ENCODE measurements at places on chromosomes 2 and 18. TPM values are rescaled to one million over a fixed set of nuclear protein-coding genes. Genes with fewer than 3 reads are reported as not detected.

- no peak for DNase-seq
These were observed 474.7 kb upstream of the HS6ST1 start for GRCh38 chr2:128793404-128793803.

DNA sequence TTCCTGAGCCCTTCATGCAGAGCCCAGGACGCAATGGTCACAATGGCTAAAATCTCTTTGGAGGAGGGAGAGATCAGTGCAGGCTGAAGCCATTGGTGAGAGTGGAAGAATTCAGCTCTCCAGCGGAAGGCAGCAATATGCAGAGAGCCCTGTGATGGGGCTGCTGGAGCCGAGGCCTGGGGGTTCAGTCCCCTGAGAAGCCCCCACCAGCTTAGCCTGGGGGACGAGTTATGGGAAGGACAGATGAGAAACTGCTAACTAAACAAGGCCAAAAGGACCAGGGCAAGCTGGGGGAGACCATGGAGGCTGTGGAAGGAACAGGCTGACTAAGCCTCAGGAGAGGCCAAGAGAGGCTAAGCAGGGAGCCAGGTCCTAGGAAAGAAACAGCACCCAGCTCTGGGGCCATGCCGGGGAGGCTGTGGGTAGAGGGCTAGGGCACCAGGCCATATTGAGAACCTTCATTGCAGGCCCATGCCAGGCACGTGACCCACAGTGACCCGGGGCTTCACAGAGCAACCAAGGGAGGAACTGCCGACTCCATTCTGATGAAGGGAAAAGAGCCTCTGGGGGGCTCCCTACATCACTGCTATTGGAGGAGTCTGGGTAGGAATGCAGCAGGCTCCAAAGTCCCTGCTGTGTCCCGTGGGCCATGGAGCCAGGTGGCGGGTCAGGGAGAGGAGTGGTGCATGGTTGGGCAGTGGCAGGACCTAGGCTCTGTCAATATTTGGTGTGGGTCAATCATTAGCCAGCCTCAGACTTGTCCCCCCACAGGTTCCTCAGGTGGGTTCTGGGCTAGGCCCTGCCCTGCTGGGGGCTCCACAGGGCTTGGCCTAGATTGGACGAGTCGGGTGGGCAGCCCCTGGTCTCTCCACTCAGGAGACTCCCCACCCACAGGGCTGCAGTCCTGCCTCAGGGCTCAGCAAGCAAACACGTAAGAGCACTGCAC, 19.8 kb downstream of the PROC start:
- DNase-seq = no peak

- peak; percentile 43 for DNase-seq
These were observed 62.9 kb downstream of the MTHFD2 start for GRCh38 chr2:74261204-74261864.

DNA sequence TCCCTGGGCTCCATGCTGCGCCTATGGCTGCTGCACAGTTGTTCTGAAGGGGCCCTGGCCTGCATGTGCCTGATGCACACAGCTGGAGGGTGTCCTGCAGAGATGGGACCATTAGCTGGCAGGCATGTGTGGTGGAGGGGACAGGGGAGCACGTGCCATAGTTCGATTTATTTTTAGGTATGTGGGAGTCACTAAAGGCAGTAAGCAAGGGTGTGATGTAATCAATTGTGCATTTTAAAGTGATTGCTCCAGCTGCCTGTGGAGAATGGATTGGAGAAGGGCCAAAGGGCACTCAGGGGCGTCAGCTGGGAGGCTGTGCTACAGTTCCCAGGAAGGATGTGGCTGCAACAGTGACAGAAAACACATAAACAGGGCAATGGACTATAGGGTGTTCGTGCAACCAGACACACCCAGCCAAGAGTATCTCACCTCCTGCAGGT, 205.1 kb downstream of the ARL4C start:
- peak; percentile 98 for DNase-seq

- DNase-seq = no peak
These were observed 1.2 kb downstream of the OTX1 start for GRCh38 chr2:63051795-63052333.

DNA sequence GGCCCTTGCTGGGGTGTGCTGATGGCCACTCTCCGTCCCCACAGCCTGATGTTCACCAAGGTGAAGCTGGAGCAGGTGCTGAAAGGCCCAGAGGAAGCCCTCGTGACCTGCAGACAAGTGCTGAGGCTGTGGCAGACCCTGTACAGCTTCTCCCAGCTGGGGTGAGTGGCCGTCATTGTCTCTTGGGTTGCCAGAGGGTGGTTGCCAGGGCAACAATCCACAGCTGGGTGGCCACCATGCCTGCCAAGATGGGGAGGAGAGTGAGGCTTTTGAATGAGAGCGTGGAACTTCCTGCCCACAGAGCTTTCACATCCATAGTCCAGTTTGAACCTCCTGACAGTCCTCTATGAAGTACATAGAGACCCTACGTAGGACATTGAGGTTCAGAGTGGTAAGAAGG, 108.8 kb downstream of the STPG4 start:
- DNase-seq = no peak

The SRD5A2 gene
- total RNA-seq = not detected

The MARCHF4 gene
- 24.1 TPM for total RNA-seq

The ZSCAN30 gene
- 2.8 TPM for total RNA-seq
